ENCODE measurements at places on chromosomes 4 and X.

DNA sequence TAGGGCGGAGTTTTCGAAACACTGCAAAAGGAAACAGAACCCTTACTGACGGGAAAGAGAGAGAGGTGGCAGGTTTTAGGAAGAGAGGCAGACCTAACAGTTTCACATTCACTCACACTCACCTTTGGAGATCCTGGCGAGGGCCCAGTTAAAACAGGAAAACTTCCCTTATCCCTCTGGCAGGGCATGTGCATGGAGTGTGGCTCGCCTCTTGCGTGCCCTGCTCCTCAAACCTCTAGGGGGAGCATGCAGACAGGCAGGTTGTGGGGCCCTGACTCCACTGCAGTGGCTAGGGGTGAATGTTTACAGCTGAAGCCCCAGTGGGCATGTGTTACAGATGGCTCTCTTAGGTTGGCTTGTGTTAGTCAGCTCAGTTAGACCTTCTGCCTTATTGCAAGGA lies 451.5 kb downstream of the UBE2NL start:
- DNase-seq, result no peak

DNA sequence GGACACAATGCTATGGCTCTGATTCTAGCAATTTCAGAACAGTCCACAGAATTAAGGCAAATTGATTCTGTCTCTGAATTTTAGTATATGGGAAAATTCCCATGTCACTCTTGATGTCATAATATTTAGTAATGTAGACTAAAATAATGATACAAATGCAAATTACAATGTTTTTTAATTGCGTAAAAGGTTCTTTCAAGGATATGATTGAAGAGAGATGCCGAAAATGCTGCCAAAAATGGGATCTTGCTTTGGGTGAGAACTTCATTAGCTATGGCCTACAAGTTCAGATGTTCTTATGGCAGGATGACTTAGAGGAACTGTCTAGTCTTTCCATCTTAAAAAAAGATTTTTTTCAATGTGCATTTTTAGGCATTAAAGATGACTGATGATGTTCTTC lies 170.6 kb downstream of the TMA16 start:
- no peak for DNase-seq

DNA sequence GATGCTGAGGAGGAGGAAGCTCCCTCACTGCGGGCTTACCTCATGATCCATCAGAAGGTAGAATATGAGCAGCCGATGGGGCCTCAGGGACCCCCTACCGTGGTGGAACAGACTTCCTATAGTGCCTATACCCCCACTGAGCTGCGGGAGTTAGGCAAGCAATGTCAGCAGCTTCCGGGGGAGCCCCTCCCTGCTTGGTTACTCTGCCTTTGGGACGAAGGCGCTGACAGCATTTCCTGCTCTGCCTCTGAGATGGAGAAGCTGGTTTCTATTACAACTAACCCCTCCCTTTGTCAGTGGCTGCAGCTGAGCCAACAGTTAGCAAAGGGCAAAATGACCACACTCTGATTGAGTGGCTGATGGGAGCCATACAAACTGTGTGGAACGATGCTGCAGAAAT lies 430.7 kb downstream of the IDS start:
- no peak for DNase-seq

DNA sequence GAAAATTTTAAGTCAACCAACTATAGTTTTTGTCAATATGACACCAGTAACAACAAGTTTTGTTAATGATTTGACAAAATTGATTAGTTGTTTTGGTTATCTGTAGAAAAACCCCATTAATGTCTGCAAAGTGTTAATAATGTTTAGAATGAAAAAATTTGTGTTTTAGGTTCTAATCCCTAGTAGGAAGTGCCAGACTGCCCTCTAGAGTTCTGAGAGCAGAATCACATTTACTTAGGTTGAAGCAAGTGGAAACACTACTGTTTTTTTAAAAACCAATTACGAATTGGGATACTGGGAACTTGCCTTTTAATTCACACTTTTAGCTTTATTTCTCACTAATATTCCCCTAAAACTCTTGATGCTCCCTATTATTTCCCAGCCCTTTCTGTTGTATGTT lies 101.1 kb upstream of the CYLC1 start:
- DNase-seq, result no peak

DNA sequence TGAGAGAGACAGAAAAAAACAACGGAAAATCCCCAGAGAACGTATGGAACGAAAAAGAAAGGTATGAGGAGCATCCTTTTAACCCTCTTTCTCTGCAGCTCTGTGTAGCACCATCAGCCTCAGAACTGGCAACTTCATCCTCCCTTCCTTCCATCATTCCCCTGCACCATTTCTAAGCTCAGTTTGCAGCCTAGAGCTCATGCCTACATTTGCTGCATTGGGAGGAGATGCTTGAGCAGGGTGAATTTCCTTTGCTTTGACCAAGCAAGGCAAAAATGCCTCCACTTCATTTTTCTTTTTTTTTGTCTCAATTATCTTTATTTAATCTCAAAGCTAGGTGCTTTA lies 67.9 kb downstream of the ANK2 start:
- DNase-seq, result no peak

DNA sequence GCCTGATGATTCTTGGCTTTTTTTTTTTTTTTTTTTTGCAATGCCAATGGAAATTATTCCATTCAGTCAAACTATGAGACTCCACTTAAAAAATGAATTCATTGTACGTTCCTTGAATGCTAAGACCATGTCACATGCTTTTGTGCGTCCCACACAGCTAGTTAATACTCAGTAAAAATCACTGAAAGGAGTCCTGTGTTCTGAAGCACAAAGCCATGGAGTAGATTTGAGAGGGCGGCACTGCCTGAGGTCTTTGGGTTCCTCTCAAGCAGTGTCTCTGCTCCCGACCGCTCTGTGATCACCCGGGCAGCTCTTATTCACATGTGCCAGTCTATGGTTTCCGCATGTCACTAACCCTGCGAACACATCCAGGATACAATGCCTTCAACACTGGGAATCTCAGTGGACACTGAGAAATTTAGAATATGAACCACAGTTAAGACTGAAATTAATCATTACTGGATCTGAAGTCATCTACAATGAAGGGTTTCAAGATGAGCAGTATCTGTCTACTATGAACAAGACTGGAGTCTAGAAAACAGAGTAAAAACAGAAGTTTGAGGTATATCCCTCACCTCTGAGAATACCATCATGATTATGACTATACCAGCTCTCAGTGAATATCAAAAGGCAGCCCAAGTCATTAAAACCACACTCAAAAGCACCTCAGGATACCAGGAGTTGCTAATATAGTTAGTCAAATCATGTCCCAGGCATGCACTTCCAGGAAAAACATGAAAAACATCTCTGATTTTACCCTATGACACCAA lies 193.0 kb downstream of the MGST2 start:
- peak; percentile 7 for DNase-seq

- no peak for DNase-seq
Measured at GRCh38 chr4:16136827-16137226, 53.0 kb upstream of the PROM1 start.

DNA sequence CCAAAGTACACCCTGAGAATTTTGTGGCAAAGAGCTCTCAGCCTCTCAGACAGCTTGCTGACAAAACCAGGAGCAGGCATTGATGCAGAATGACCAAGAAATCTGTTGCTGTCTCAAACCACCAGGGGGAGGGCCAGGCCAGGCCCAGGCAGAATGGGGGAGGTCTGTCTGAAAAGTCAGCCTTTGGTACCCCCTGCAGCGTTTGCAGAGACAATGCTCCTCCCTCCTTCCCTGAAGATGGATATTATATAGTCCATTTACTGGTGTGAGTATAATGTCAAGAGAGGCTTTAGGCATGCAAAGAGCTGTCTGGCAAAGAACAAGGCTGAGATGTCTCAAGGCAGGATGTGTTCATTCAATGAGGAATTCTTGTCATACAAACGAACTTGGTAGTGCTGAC lies 52.9 kb upstream of the TRPC5OS start:
- DNase-seq, result no peak

- DNase-seq, result no peak
Measured at GRCh38 chrX:14843666-14844065, 29.2 kb downstream of the FANCB start.

DNA sequence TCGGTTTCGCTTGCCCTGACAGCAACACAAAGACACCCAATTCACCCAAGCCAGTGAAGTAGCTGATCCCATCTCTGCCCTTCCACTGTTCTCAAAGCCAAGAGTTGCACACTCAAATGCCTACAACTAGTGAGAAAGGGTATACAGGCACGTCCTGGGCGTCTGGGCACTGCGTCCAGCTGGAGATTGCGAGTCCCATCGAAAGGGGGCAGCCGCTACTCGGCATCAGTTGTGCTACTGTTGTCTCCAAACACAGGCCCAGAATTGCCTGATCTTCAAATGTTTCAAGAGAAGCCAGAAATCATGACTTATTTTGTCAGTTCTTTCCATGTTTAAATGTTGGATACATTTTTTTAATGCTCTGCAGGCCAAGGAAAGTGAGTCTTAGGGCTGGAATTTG lies 487.8 kb downstream of the BCOR start:
- DNase-seq, result no peak

DNA sequence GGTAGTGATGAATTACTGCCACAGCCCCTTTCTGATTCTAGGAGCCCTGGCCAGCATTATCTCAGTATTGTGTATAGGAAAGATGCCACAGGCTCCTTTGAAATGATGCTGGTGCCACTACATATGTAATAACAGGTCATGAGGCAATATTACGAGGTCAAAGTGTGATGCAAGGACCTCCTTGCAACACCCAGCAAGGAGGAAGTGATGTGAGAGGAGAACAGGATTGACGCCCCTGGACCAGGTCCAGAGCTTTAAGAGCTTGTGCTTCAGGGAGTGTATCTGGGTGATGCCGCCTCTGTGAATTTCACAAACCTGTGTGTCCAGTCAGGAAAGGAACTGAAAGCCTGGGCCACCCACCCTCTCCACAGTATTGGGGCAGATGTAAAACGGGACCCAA lies 261.8 kb downstream of the MID1IP1 start:
- no peak for DNase-seq

DNA sequence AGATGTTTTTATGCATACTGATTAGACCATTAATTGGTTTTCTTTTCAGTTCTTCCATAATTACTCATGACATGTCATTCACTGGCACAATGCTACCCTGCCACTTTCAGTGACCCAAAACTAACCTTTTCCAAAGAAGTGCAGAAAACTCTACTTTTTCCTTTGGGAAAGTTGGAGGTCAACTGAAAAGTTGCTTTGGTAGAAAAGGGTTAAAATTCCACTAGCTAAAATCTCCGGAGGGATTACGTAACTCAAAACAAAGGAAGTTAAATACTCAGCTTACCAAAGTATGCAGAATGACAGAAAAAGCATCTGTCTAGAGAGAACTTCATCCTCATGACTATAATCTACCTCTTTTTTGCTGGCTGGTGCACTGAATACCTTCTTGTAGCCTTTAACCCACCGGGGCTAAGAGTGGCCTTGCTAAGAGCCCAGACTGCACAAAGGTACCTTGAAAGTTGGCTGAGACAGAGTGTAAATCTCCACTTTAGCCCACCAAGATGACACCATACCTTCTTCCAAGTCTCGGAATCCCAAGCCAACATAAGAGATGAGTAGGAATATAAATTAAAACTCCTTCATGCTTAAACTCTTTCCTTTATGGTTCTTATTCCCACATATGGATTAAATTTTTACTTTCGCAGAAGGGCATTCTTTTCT lies 1099.5 kb upstream of the INTU start:
- DNase-seq, result no peak

DNA sequence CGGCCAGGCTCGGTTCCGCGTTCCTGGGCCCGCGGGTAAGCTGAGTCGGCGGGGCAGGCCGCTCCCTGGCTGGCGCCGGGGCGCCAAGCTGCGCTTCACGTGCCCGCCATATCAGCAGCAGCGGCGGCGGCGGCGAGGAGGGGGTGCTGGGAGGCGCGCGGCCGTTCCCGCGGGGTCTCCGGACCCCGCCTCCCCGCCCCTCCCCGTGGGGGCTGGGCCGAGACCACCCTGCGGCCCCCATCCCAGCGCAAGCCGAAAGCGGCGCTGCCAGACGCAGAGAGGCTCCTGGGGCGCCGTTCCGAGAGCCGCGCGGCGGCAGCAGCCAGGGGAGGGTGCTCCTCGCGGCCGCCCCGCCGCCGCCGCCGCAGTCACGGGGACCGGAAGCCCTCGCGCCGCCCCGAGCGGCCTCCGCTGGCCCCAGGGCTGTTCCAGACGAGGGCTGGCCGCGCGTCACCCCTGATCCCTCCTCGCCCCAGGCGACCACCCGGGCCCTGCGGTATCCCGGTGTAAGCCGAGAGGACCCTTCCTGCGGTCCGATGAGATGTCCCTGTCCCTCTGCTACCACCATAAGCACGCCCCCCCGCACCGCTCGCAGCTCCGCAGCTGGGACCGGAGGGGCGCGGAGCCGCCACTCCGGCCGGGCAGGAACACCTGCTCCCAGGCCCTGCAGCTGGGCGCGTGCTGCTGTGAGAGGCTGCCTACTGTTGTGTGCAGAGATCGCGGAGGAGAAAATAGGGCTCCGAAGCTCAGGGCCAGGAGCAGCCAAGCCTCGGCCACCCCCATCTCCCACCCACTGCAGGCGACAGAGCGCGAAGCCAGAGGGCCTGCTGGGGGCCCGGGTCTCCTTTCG lies 7.5 kb upstream of the BCOR start:
- no peak for DNase-seq
